ENCODE measurements at places on chromosomes 4 and X.

DNA sequence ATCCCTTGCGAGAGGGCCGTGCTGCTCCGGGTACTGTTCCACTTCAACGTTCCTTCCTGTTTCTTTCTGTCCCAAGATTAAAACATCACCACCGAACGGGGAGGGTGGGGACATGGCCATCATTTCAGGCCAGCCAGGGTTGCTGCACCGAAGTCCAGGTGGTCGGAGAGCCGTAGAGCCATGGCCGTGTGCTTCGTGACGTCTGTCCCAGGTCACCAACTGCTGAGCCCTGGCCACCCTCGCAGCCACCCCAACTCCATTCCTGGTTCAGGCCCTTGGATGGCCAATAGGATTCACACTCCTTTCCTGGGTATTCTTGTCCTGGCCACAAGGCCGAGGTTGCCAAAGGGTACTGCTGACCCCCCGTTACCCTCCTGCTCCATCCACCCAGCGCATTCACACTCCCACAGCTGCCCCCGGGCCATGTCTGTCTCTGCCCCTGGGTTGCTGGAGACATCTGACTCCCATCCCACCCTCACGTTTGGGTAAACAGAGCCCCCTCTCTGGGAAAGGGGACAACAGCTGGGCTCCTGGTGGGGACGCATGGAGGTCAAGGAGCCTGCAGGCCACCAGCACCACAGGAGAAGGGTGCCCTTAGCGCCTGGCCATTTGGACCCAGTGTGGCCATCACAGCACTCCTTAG lies 103.2 kb downstream of the HMX1 start:
- no peak for DNase-seq

GRCh38 chr4:11428899-11429698 lies 405 bp upstream of the HS3ST1 start:
- DNase-seq: no peak

DNA sequence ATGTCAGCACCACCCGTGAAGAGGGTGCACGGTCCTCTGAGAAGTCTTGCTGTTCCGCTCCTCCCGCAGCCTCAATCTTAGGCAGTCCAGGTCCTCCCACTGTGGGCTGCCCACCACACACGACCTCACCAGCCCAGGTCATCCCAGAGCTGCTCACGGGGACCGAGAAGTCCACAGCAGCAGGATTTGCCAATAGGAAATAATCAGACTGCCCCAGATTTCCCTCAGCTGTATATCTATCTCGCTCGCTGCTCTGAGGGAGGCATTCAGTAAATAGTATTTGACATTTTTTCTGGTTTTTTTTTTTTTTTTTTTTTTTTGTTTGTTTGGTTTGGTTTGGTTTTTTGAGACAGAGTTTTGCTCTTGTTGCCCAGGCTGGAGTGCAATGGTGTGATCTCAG lies 83.8 kb downstream of the STOX2 start:
- DNase-seq: no peak

DNA sequence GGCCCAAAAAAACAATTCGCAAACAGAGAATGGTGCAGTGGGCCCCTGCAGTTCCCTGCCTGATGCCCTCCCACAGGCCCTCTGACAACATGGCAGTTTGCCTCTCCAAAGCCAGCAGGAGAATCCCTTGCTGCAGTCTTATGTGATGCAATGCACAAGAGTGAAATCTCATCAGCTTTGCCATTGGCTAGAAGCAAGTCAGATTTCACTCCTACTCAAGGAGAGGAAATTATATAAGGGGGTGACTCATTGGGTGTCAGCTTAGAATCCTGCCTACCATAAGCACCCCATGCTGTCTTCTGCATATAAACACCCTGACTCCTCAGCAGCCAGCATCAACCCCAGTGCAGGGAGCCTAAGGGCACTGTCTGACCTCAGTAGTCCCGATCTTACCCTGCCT lies 157.3 kb upstream of the LDB2 start:
- no peak for DNase-seq

Data from effector memory CD8-positive, alpha-beta T cell (primary cell).